Activated T-cell treated with anti-CD3 and anti-CD28 coated beads, Interleukin-2, amount 50 U/mL, for 48 hours (primary cell): ENCODE measurements at places on chromosomes 11 and 22.

DNA sequence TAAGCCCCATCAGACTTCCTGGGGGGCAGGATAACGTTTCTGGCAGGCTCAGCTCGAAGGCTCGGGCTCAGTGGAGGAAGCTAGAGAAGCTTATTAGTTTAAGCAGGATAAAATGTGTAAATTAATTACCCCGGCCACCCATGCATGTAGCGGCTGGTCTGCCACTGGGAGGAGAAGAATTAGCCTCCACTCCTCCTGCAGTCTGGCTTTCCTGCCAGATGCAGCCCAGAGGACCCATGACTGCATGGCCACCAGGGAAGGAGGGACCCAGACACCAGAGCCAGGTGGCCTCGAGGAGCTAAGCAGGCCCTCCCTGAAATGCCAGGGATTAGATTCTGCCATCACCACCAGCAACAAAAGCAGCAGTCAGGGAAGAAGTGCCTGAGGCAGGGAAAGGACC is 32.3 kb downstream of the TRIM29 start:
- no peak for DNase-seq

DNA sequence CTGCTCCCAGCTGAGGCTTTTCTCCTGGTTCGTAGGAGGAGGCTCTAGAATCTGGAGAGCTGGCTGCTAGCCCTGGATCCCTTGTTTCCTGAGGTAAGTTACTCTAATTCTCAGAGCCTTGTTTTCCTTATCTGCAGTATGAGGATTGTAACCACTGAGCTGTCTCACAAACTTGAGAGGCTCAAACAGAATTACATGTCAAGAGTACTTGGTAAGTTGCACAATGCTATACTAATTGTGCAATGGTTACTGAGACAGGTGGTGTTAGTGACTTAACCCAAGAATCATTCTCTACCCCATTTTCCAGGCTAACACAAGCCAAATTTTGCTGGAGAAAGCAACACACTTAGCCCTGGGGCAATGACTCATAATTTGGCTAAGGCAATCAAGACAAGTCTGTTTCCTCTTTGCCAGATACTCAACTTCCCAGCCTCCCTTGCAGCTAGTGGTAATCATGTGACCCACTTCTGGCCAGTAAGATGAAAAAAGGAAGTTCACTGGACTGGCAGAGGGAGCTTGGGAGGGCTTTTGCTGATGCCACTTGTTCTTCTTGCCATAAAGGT is 348.0 kb downstream of the TENM4 start:
- DNase-seq: no peak

GRCh38 chr11:88619656-88620385 is 282.3 kb upstream of the CTSC start:
- no peak for DNase-seq

DNA sequence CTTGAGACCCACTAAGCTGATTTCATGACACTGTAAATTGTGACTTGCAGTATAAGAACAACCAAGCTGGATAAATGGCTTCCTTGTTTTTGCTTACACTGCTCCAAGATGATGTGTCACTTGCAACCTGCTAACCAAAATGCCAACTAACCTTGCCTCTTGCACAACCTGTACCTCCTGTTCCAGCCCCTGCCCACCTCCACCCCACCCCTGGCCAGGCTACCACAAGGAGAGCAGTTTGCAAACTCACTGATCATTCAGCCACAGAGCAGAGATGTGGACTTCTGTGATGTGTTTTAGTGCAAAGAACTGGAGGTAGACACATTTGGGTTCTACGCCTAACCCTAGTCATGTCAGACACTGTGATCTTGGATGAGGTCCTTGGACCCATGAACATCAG is 4.3 kb upstream of the APOL6 start:
- peak; percentile 10 for DNase-seq
